ENCODE measurements at places on chromosomes 7 and 10.

DNA sequence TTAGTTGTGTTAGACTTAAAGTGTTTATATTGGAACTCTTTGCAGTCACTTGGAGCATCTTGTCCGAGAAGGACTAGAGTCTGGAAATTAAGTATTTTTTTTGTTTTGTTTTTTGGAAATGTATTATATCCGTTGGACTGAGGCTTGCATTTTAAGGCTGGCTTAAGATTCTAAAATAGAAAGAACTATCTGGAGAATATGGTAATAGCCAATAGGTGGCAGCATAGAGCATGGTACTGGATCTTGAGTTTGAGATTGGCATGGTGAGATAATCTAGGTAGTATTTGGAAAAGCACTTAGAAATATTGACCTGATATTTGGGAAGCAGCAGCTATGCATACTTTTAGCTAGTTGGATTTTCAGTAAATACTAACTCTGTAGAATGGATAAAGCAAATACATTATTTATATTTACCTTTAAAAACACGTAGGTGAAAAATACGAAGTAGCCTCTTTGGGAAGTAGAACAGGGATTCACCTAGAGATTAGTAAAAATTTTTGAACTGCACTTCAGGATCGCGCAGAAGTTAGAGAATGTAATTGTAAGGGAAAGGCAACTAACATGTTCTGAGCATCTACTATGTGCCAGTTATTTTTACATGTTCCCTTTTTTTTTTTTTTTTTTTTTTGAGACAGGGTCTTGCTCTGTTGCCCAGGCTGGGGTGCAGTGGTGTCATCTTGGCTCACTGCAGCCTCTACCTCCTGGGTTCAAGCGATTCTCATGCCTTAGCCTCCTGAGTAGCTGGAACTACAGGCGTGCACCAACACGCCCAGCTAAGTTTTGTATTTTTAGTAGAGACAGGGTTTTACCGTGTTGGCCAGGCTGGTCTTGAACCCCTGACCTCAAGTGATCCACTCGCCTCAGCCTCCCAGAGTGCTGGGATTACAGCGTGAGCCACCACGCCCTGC, 78.6 kb downstream of the LCOR start:
- DNase-seq: no peak

- no peak for DNase-seq
Observed at GRCh38 chr7:5636914-5637313, 144.5 kb downstream of the RNF216 start.

DNA sequence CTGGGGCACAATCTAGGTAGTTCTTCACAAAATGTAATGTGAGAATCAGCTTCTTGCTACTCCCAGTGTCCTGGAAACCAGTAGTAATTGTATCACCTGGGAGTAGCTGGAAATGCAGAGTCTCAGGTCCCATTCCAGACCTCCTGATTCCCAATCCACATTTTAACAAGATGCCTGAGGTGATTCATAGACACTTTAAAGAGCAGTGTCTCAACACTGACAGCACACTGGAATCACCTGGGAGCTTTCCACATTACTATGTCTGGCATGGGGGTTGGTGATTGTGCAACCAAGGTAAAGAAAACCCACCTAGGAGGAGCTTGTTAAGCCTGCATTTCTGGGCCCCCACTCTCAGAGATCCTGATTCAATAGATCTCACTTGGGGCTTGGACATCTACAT, 11.1 kb downstream of the DPY19L1 start:
- DNase-seq: no peak

DNA sequence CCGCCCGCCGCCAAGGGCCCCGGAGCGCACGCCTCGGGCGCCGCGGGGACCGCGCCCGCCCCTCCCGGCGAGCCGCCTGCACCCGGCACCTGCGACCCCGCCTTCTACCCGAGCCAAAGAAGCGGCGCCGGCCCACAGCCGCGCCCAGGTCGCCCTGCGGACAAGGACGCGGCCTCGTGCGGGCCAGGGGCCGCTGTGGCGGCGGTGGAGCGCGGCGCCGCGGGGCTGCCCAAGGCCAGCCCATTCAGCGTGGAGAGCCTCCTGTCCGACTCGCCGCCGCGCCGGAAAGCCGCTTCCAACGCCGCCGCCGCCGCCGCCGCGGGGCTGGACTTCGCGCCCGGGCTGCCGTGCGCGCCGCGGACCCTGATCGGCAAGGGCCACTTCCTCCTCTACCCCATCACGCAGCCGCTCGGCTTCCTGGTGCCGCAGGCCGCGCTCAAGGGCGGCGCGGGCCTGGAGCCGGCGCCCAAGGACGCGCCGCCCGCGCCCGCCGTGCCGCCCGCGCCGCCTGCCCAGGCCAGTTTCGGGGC, 3.5 kb downstream of the UNCX start:
- DNase-seq: no peak

DNA sequence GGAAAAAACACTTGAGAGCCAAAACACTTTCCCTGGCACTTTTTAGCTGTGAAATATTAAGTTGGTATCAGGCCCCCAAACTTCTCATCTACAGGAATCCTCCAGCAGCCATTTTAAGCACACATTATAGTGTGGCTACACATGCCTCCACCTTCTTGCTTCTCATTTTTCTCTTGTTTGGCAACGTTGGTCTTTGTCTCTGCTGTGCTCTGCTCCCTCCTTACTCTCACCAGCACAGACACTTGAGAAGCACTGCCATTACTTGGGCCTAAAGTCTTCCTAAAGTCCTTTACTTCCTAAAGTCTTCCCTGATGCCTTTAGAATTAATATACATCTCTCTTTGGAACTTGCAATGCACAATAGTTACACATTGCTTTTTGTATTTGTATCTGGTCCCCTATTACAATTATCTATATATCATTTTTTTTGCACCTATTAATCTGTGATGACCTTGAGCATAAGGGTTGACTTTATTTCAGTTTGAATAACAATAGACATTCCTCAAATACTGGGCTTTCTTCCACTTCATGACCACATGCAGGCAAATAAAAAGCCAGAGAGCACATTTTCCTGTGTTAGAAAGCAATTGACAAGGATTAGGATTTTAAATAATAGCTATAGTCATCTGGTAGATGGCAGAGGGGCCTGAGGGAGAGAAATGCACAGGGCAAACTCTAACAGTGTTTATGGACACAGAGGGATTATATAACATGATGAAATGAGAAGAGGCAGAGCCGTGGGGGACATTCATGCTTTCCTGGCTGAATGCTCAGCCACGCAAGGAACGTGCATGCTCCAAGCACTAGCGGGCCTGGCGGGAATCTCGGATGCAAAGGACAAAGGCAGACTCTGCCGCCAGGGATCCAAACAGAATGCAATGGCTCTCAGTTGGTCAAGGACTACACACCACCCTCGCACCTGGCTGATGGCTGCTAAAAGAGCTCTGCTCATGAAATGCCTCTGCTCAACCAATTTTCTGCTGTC, 99.3 kb downstream of the CDC14C start:
- no peak for DNase-seq

DNA sequence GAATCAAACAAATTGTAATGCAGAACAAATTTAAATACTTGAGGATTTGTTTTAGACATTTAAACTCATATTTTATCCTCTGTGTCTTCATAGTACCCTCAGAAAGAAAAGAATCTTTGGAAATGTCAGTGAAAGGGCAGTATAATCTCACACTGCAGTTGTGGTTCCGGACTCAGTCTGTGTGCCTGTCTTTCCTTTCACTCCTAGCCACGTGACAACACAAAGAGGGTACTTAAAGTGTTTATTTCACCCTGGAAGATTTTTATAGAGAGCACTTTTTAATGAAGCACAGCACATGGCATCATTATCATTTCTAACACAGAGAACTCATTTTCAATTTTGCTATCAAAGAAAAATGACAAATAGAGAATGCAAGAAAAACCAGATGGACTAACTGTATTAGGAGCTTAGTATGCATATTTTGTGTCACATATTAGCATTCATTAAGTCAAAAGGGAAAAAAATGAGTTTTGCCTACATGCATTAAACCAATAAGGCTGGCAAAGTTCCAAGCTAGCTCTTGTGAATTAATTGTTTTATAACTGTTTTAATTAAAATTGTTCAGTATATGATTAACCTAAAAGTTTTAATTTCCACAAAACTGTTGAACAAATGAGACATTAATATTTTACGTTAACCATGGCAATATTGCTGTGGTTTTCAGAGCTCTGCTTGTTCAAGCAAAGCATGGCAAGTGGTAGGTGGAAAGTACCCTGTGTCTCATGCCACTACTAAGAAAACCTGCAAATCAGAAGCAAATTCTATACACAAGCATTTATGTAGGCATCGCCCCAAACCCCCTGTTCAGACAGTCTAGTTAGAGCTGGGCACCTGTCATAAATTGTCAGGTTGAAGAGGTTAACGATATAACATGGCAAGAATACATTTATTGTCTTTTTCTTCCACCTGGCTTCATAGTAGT, 65.9 kb downstream of the AUTS2 start:
- no peak for DNase-seq

- DNase-seq: no peak
Observed at GRCh38 chr10:124341768-124342135, 77.0 kb downstream of the OAT start.

- no peak for DNase-seq
Observed at GRCh38 chr10:60894786-60895185, 49.2 kb downstream of the RHOBTB1 start.

DNA sequence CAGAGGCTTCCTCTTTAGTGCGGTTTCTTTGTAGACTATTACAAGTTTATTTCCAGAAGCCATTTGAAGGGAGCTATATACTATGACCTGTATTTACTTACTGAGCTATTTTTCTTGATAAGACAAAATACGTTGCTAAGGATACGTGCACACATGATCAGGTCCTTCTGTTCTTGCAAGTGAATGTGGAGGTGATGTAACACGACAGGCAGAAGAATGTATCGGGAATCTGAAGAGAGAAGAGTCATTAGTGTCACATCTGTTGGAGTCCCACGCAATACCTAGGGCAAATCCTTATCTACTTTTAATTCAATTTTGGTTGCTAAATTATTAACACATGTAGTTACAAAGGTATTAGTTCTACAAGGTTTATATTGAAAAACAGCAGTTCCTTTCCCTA, 284.6 kb upstream of the IMMP2L start:
- DNase-seq: no peak

DNA sequence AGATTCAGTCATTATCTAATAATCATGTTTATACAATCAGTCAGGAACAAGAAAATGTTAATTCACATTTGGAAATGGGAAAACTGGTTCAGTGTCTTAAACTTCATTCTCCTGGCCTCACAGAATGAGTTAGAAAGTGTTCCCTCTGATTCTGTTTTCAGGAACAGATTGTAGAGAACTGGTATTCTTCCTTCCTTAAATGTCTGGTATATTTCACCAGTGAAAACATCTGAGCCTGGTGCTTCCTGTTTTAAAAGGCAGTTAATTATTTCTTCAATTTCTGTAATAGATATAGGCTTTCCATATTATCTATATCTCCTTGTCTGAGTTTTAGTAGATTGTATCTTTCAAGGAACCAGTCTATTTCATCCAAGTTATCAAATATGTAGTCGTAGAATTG, 97.1 kb upstream of the TMEM168 start:
- DNase-seq: no peak

DNA sequence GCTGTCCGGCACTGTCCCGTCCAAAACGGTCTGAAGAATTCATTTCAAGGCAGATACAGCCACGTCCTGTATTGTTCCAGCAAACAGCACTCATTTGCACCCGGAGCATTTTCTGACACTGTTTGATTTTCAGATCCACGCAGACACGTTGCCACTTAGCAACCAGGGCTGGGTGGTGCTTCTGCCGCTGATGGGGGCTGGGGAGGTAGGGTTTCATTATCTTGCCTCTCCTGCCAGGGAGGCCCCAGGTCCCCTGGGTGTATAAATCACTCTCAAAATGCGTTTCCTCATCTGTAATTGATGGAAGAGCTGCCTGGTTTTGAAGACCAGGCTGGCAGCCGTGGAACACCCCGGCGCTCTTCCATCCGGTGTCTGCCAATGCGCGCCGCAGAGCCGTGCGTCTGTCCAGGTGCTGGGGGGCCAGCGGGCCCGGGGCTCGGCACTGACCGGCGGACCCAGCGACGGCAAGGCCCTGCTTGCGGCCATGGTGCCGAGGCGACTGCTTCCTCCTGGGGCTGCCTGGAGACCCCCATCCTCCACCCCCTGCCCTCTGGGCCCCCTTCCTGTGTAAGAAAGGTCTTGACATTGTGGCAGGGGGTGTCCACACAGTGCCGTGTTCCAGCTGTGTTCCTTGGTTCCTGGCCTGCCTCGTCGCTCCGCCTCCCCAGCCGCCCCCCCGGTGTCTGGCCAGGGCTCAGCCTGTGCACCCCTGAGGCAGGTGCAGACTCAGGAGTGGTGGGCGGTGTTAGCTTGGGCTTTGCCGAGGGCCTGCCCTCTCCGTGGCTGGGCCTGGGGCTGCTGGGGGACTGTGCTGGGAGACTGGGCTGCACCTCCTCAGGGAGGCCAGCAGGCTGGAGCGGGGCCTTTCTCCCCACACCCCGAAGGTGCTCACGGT, 16.6 kb downstream of the ADGRA1 start:
- DNase-seq: no peak

DNA sequence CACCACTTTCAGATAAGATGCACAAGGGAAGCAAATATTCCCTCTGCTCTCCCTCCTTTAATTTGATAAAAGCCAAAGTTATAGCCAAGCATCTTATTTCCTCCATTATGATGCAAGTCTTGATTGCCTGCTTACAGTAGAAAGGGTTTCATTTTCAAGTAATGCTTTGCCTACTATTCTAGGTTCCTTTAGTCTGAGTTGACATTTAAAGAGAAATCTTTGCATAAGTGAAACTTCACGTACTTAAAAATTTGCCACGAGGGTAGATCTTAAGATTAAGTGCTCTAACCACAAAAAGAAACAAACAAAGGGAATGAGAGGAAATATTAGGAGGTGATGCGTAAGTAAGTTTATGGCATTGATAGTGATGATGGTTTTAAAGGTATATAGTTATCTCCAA, 78.1 kb upstream of the VWDE start:
- no peak for DNase-seq

GRCh38 chr10:123573236-123574108, 92.7 kb upstream of the GPR26 start:
- no peak for DNase-seq

DNA sequence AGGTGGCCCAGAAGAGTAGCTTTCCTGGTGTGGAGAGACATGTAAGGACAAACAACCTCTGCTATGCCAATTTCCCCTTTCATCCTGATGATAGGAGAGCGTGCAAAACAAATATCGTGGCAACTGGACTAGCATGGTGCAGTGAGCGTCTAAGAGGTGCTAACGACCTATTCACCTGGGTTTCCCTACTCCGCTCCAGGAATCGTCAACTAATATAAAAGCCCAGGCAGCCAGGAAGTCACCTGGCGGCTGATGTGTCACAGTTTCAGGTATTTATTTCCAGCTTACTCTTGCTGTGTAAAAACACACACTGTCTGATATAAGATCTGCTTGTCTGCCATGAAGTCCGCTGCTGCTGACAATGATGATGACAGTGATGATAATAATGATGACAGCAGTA, 56.5 kb upstream of the EFCAB10 start:
- peak; percentile 70 for DNase-seq

- DNase-seq: no peak
Observed at GRCh38 chr10:113732966-113733365, 18.5 kb upstream of the PLEKHS1 start.

Data from NCI-H2081 treated with DMSO at 0.1 percent for 48 hours (cell line).